GM18507 (cell line): ENCODE measurements at places on chromosomes 13 and 19.

- DNase-seq, result no peak
These were observed 99.6 kb upstream of the SGCG start for GRCh38 chr13:23081220-23081619.

GRCh38 chr13:48449656-48450055 is 36.7 kb upstream of the LPAR6 start:
- no peak for DNase-seq

- DNase-seq, result no peak
These were observed 17.3 kb downstream of the PARP4 start for GRCh38 chr13:24495151-24495729.

DNA sequence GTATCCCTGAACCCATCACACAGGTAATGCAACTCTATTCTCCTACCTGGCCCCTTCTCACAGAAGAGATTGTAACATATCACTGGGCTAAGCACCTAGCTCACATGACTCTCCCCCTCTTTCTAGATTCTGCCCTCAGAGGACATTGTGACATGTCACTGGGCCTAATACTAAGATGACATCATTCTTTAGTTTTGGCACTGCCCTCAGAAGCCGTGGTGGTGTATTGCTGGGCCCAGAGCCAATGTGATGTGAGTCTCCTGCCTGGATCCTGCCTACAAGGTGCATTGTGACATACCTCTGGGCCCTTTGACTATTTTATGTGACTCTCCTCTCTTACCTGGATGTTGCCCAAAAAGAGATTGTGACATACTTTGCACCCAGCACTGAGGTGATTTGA is 21.4 kb upstream of the ZNF730 start:
- DNase-seq, result no peak

DNA sequence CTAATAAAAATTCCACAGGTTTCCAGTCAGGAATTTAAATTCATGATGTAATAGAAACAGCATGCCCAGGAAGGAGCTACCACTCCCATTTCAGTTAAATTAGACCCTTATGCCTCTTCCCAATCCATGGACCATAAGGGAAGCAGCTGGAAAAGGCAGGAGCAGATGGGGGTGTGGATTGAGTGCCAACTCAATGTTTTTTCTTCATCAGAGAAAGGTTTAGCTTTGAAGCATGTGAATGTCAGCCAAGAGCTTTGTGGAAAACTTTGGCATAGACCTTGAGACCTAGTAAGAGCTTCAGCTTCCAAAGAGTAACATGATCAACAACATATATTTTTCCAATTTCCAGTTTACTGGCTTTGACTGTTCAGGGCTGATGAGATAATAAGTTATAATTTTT is 2139.9 kb downstream of the PCDH9 start:
- DNase-seq, result no peak

DNA sequence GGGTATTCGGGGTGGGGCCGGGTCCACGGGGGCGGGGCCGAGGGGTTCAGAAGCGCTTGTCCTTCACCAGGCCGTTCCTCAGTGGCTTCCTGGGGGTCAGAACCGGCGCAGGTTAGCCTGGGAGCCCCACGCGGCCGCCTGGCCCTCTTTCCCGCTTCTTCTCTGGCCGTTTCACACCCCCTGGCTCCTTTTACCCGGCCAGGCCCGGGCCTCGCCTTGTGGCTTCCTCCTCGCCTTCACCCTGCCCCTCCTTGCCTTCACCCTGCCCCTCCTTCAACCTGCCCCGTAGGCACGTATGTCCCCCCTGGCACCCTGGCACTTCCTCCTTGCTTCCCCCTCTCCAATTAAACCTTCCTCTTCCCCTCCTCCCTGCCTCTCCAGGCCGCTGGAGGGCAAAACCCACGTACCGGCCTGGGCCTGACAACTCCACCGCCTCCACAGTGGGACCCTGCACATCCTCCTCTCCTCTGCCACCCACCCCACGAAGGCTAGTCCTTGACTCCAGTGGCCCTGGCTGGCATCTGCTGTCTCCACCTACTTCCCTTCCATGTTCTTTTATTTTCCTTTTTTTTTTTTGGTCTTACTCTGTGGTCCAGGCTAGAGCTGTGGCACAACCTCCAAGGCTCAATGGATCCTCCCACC is 25.3 kb downstream of the CERS1 start:
- no peak for DNase-seq

- DNase-seq, result no peak
These were observed 279.1 kb upstream of the ATXN8OS start for GRCh38 chr13:69828527-69828926.

- no peak for DNase-seq
These were observed 35.0 kb downstream of the EFNB2 start for GRCh38 chr13:106500445-106500844.

DNA sequence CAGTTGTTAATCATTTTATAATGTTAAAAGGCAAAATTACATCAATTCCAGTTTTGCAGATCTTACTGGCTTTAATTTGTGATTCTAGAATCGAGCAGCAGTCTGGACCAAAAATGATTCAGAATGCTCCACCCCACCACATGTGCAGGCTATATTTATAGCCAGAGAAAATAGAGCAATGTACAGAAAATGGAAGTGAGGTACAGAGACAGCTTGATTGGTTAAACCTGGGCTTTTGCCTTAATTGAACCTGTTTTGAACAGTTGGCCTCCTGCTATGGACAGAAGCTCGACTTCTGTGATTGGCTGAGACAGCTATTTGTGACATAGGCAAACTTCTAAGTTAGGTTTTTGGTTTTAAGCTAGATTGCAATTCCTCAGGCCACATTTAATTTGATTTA is 607.4 kb upstream of the MIR17HG start:
- DNase-seq, result no peak

- no peak for DNase-seq
These were observed 7.1 kb upstream of the SHFL start for GRCh38 chr19:10079031-10079453.

DNA sequence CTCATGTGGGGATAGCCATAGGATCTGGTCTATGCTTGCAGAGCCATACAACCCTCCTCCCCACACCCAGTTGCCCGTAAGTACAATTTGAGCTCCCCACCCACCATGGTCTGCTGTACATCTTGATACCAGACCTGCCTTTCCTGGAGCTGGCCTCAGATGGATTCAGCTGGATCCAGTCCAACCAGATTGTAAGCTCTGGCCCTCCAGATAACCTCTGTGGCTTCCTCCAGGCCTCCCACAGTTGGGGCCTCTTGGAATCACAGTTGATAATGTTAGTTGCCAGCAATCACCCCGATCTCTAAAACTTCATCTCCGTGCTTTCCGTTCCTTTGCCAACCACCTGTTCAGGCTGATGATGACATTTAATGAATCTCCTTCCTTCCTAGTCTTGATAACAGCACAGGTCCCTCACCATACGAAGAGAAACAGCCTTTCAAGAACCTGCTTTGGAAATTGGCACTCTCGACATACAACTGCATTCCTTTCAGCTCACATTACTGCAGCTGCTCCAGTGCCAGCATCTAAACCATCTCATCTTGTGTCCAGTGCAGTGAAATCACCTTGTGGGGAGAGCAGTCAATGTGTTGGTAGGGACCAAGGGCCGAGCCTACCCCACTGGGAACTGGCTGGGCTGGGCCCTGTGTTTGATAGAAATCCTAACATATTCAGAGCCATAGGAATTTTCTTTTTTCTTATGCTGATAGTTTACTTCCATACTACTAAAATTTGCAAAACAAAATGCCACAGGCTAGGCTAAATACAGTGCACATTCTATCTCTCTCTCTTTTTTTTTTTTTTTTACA is 15.1 kb upstream of the FOXO1 start:
- no peak for DNase-seq

- DNase-seq, result no peak
These were observed 309 bp downstream of the LMTK3 start for GRCh38 chr19:48511321-48511731.

DNA sequence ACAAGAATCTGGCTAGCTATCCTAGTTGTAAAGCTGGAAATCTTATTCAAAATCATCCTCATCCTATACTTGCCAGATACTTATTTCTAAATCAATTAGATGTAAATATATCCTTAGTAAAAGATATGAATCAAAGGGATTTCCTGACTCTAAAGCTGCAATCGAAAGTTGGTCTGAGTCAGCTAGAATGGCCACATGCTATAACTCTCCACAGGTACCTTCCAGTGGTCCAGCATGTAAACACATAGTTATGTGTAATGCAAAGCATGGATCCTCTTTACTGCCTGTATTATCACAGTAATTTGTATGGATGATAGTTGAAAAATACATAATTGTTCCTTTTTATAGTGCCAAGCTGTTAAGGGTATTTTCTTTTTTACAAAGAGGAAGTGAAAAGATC is 27.4 kb downstream of the SLITRK6 start:
- DNase-seq, result no peak

DNA sequence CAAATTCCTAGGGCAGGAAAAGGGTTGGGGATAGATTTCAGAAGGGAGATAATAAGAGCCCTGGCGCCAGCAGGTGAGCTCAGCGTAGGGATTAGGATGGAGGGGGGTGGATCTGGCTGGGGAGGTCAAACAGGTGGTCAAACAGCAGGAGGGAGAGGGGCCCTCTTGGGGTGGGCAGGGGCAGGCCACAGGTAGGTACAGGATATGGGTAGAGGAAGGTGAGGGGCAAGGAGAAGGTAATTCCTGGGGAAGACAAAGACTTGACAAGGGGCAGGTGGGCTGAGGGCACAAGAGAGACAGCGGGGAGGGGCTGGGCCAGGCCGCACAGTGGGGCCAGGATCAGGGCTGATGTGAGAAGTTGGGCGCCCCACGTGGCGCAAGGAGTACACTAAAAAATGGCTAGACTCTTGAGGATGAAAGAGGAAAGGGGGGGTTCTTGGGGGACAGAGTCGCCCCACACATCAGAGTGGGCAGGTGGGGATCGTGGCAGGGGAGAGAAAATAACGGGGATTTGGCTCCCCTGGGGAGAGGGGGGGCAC is 713 bp downstream of the KRI1 start:
- DNase-seq, result peak; percentile 55

DNA sequence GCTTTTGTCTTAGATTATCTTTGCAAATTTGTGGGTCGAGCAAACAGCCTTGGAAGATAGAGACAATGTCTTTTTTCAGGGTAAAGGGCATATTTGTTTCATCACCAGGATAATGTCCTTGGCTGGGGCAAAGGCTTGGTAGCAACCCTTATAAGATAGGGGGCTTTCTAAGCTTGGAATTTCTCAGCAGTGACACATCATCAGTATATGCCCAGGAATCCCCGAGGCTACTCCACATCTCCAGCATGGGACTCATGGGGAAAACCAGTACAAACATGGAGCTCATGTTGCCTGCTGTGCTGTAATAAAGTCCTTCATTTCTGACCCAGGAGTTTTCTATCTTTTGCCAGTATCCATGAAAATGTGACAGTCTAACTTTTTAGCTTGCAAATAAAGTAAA is 77.1 kb downstream of the DCLK1 start:
- DNase-seq, result no peak

DNA sequence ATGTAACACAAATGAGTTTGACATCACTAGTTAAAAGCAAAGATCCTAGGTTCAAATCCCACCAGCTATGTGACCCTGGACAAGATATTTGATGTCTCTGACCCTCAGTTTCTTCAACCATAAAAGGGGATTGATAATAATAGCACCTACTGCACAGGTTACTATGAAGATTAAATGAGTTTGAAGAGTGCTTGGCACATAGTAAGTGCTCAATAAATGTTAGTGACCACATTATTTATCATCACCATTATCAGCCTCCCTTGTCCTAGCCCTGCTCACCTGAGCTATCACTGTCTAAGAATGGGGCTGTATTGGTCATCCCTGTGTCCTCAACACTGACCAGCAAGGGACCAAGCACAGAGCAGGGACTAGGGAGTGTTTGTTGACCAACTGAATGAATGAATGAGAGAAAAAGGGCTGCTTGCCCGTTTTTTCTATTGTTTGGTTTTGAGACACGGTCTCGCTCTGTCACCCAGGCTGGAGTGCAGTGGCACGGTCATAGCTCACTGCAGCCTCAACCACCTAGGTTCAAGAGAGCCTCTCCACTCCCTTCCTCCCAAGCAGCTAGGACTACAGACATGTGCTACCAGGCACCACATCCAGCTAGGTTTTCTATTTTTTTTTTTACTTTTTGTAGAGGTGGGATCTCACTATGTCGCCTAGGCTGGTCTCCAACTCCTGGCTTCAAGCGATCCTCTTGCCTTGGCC is 26.6 kb upstream of the DACT3 start:
- no peak for DNase-seq

DNA sequence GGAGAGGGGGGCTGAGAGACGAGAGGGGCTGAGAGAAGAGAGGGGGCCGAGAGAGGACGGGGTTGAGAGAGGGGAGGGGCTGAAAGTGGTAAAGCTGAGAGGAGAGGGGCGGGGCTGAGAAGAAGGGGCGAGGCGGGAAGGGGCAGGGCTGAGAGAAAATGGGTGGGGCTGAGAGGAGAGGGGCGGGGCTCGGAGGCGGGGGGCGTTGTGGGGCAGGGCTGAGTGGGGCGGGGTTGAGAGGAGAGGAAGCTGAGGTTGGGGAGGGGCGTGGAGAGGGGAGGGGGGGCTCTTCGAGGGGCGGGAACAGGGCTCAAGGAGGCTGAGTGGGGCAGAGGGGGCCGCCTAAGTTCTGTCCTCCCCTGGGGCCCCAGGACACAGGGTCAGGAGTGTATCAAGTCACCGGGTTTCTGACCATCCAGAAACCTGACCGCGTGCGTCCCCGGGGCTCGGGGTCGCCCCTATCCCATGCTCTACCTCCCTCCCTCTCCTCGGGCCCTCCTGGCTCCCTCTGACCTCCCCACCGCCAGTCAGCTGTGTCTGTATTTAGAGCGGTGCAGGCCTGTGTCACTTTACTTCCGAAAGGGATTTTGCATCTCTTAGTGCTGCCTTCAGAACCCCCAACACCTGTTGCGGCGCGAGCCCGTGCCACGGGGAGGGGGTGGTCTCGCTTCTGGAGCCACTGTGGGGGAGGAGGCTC is 38.6 kb upstream of the SEMA6B start:
- DNase-seq, result peak; percentile 64

GRCh38 chr13:70237131-70237530 is 128.9 kb upstream of the KLHL1 start:
- DNase-seq, result no peak

- DNase-seq, result no peak
These were observed 25.1 kb upstream of the ZNF850 start for GRCh38 chr19:36797786-36798108.

DNA sequence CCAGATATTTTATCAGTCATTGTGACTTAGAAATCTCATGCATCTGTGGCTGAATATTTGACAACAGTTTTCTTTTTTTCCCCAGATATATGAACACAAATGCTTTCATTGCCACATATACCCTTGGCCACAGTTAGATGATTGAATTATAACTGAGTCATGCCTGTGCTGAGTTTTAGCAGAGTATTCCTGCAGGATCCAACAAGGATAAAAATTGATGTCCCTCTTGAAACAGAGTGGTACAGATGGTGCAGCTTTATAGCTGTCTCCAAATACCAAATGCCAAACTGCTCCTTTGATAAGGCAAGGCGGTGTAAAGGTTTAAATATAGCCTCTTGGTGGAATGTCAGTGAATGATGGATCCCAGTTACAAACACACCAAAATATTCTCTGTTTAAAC is 428.5 kb downstream of the GPC6 start:
- DNase-seq, result no peak

GRCh38 chr19:55119053-55119452 is 1.6 kb upstream of the PPP1R12C start:
- DNase-seq, result no peak

- DNase-seq, result no peak
These were observed 177.0 kb downstream of the DCLK1 start for GRCh38 chr13:35954207-35954560.

GRCh38 chr13:20412691-20413355 is 112.8 kb downstream of the CRYL1 start:
- DNase-seq, result no peak
